ENCODE measurements at places on chromosomes 3 and 15. TPM values are rescaled to one million over a fixed set of nuclear protein-coding genes. Genes with fewer than 3 reads are reported as not detected.

ITIH1 gene
- total RNA-seq, result 0.56 TPM

TPRG1 gene
- total RNA-seq, result 0.40 TPM

GPR62 gene
- total RNA-seq, result under 0.01 TPM

VPS39 gene
- total RNA-seq, result 38.7 TPM

C3orf49 gene
- total RNA-seq, result not detected

ZNF639 gene
- total RNA-seq, result 32.9 TPM

LRTM1 gene
- not detected for total RNA-seq

DUOXA1 gene
- total RNA-seq, result not detected

LPP gene
- 58.6 TPM for total RNA-seq

PLSCR5 gene
- not detected for total RNA-seq

NANOGP8 gene
- not detected for total RNA-seq

CSNK1G1 gene
- 24.4 TPM for total RNA-seq

PTX3 gene
- total RNA-seq, result 194 TPM

SEMA3B gene
- total RNA-seq, result 11.1 TPM

CCNB2 gene
- 25.8 TPM for total RNA-seq

RTP1 gene
- not detected for total RNA-seq

IQCH gene
- total RNA-seq, result 5.7 TPM

TFRC gene
- total RNA-seq, result 85.3 TPM

RTP3 gene
- total RNA-seq, result not detected

PDE8A gene
- total RNA-seq, result 32.5 TPM
